ENCODE measurements at places on chromosomes 5 and 9. TPM values are rescaled to one million over a fixed set of nuclear protein-coding genes. Genes with fewer than 3 reads are reported as not detected.

NMUR2 gene
- not detected for total RNA-seq

RAB3C gene
- not detected for total RNA-seq

ERBIN gene
- total RNA-seq = 189 TPM

GRCh38 chr9:114115654-114116125 is 16.6 kb upstream of the KIF12 start:
- H3K4me1 ChIP-seq = peaks cover 19% of the 10 kb centered on the region
- no peaks in the 10 kb centered on the region for H3K36me3 ChIP-seq
- peak; percentile 17 for DNase-seq
- peaks cover 31% of the 10 kb centered on the region for H3K27me3 ChIP-seq
- H3K27ac ChIP-seq = no peak overlapping the region
- H3K4me3 ChIP-seq = no peak overlapping the region

DNA sequence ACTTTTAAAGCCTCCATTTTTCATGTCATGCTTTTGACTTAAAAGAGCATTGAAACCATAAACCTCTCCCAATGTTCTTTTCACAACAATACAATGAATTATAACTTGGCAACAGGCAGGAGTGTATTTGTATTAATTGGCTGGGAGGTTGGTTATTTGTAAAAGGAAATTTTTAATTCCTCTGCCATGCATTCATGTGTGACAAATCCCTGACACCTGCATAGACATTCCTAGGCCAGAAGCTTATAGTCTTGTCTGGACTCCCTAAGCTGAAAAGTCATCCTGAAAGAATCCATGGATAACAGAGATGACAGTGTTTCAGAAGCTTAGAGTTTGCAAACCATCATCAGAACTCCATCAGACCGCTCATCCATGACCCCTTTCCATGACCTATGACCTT is 76.3 kb upstream of the PTGER4 start:
- H3K27ac ChIP-seq = no peak overlapping the region
- H3K4me1 ChIP-seq = peaks cover 10% of the 10 kb centered on the region
- H3K36me3 ChIP-seq = no peaks in the 10 kb centered on the region
- no peak overlapping the region for H3K4me3 ChIP-seq

EQTN gene
- not detected for total RNA-seq

DNA sequence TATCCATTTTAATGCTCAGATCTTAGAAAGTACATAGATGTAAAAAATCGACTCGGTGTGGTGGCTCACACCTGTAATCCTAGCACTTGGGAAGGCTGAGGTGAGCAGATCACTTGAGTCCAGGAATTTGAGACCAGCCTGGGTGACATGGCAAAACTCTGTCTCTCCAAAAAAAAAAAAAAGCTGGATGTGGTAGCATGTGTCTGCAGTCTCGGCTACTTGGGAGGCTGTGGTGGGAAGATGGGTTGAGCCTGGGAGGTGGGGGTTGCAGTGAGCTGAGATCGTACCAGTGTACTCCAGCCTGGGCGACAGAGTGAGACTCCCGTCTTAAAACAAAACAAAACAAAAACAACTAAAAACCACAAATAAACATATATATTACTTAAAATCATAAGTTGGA is 61.4 kb downstream of the RASA1 start:
- H3K36me3 ChIP-seq = peaks cover 29% of the 10 kb centered on the region
- DNase-seq = no peak
- H3K27ac ChIP-seq = no peak overlapping the region
- no peak overlapping the region for H3K4me3 ChIP-seq
- H3K27me3 ChIP-seq = no peaks in the 10 kb centered on the region

LRRTM2 gene
- total RNA-seq = 0.88 TPM

GRCh38 chr5:65612298-65612907 is 11.7 kb downstream of the TRIM23 start:
- H3K27ac ChIP-seq = no peak overlapping the region
- peaks cover 53% of the 10 kb centered on the region for H3K36me3 ChIP-seq
- no peak overlapping the region for H3K4me3 ChIP-seq
- no peaks in the 10 kb centered on the region for H3K4me1 ChIP-seq

NR2F1-AS1 gene
- 15.9 TPM for total RNA-seq

- DNase-seq = peak; percentile 5
- no peaks in the 10 kb centered on the region for H3K27me3 ChIP-seq
These were observed 273.9 kb downstream of the GADD45G start for GRCh38 chr9:89878687-89879086.

GRCh38 chr5:141492168-141492885 is 3.4 kb downstream of the PCDHGC5 start:
- peaks cover 21% of the 10 kb centered on the region for H3K36me3 ChIP-seq
- H3K4me3 ChIP-seq = no peak overlapping the region
- H3K4me1 ChIP-seq = peaks cover 44% of the 10 kb centered on the region
- no peak for DNase-seq
- no peak overlapping the region for H3K27ac ChIP-seq

EXOSC3 gene
- 39.8 TPM for total RNA-seq

- no peak overlapping the region for H3K4me3 ChIP-seq
- no peaks in the 10 kb centered on the region for H3K27me3 ChIP-seq
- no peak overlapping the region for H3K27ac ChIP-seq
- H3K36me3 ChIP-seq = no peaks in the 10 kb centered on the region
These were observed 2.5 kb downstream of the TMEM252 start for GRCh38 chr9:68538200-68538599.

GRCh38 chr9:108077556-108077955 is 588.0 kb upstream of the KLF4 start:
- H3K4me1 ChIP-seq = no peaks in the 10 kb centered on the region
- no peak overlapping the region for H3K4me3 ChIP-seq
- peaks cover 3% of the 10 kb centered on the region for H3K27me3 ChIP-seq
- DNase-seq = no peak
- H3K27ac ChIP-seq = no peak overlapping the region

GRCh38 chr5:124438903-124439281 is 307.5 kb downstream of the ZNF608 start:
- H3K27me3 ChIP-seq = no peaks in the 10 kb centered on the region
- no peak for DNase-seq
- H3K36me3 ChIP-seq = no peaks in the 10 kb centered on the region
- no peaks in the 10 kb centered on the region for H3K4me1 ChIP-seq

DNA sequence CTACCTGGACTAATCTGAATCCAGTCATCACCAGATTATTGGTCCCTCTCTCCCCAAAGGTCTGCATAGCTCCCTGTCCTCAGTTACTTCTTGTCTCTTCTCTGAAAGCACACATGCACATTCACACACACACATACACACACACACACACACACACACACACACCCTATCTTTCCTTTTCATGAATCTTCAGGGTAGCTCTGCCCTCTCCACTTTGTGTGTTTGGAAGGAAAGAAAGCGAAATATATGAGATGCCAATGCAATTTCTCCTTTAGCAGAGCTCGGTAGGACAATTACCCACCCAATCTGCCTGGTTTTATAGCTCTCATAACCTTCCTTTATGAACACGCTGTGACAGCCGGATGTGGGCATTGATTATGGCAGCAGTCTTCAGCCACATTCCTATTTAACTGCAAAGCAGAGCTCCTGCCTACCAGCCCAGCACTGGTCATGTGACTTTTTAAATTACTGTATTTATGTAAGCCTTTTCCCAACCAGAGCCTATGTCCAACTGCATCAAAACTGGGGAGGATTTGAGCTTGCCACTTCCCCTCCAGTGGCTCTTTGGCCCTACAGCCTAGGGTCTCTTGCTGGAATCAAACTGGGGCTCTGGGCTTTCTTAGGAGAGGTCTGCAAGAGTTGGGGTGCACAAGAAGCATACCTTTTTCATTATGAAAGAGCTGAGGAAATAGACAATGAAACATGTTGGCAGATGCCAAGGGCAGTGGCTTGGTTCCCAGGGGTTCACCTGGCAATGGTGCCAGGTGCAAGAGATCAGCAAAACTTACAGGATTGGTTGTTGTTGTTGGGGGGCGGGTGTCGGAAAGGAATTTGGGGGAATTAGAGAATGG is 20.8 kb upstream of the MATR3 start:
- DNase-seq = peak; percentile 81
- H3K27me3 ChIP-seq = no peaks in the 10 kb centered on the region
- H3K4me3 ChIP-seq = peak overlapping the region; percentile 84
- H3K4me1 ChIP-seq = peaks cover 53% of the 10 kb centered on the region
- peaks cover 18% of the 10 kb centered on the region for H3K36me3 ChIP-seq
- H3K27ac ChIP-seq = peak overlapping the region; percentile 92

DNA sequence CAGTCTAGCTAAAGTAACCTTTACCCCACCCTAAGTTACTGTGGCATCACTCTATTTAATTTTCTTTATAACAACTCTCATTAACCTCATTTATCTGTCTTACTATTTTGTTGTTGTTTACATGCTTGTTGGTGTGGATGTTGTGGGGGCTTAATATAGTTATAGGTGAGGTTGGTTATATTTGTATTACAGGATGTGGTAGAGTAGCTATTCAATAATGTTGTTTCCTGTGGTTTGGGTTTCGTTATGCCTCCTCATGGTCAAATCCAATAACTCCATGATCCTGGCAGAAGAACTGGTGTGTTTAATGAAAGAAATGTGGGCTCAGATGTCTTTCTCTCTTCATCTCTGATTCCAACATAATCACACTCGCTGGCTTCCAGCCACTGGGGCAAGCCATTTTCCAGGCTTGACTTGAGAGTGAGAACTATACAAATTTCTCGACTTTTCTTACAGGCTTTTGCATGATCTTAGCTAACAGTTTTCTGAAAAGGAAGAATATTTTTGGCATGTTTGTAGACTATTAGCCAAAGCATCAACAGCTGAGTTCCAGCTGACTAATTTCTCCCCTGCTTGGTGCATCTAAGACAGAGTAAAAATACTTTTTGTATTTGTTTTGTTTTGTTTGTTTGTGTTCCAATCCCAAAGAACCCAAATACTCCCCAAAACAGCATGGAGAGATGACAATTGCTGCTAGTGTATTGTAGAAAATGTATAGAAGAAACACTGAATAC is 303.7 kb upstream of the PAPPA start:
- H3K27me3 ChIP-seq = peaks cover 2% of the 10 kb centered on the region
- H3K27ac ChIP-seq = no peak overlapping the region
- peaks cover 8% of the 10 kb centered on the region for H3K4me1 ChIP-seq
- peak; percentile 10 for DNase-seq
- H3K36me3 ChIP-seq = no peaks in the 10 kb centered on the region

PCDHA9 gene
- 0.29 TPM for total RNA-seq

C9orf43 gene
- 0.36 TPM for total RNA-seq

DNA sequence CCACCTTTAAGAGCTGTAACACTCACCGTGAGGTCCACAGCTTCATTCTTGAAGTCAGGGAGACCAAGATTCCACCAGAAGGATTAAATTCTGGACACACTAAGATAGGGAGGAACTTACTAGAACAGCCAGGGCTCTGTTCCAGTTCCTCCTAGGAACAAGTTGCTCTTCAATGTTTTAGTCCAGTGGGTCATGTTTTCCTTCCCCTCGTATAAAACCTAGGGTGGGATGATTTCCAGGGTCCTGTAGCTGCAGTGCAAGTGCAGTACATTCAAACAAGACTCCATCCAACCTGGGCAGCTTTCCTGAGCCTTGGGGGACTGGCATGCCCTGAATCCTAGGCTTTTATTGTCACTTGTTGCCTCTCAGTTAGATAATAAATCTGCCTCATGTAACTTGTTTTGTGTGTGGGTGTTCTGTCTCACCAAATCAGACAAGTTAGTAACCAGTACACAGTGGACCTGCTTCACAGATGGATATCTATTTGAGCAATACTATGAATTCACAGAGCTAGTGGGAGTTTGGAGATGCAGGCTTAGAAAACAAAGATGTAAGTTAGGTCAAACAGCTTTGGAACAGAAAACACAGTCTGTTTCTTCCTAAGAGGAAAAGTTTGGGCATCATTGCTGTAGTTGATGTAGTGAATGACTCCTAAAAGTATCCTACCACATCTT is 405.6 kb downstream of the GABRG2 start:
- H3K4me1 ChIP-seq = no peaks in the 10 kb centered on the region
- H3K36me3 ChIP-seq = no peaks in the 10 kb centered on the region
- no peak overlapping the region for H3K4me3 ChIP-seq
- H3K27me3 ChIP-seq = no peaks in the 10 kb centered on the region
- no peak overlapping the region for H3K27ac ChIP-seq
- DNase-seq = no peak

VCAN gene
- 543 TPM for total RNA-seq

DNA sequence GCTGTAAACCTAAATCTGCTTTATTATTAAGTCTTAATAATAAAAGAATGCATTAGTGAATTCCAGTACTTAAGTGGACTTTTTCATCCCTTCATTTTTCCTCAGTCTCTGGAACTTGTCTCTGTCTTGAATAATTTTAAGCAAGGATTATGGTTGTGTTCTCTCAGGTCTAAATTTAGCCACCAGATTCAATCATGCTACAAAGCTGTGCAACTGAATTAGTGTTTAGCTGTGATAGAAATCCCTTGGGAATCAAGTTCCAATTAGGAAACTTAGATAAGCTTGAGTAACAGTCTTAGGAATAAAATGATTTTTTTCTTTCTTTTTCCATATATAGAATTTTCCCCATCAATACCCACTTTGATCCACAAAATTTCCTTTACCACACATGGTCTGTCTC is 104.3 kb downstream of the PLPPR1 start:
- no peak overlapping the region for H3K4me3 ChIP-seq
- H3K4me1 ChIP-seq = no peaks in the 10 kb centered on the region

SLC38A9 gene
- 50.1 TPM for total RNA-seq

DNA sequence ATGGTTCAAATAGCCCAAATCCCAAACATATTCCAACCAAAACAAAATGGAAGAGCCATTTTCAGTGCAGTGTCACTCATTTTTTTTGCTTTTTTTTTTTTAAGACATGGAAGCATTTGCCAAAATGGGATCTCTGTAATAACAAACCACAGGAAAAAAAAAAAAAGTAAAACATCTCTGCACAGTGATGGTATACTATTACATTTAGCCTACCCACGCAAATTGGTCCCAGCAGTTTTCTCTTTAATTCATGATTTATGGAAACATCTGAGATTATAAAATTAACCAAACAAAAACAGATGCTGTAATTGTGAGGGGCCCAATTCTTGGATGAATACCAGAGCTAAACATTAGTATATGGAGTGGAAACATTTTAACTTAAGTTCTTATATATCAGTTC is 566.6 kb downstream of the ZNF608 start:
- peaks cover 3% of the 10 kb centered on the region for H3K4me1 ChIP-seq
- H3K27ac ChIP-seq = no peak overlapping the region
- no peaks in the 10 kb centered on the region for H3K27me3 ChIP-seq
- H3K4me3 ChIP-seq = no peak overlapping the region
- DNase-seq = no peak

OR1J2 gene
- 0.29 TPM for total RNA-seq

DNA sequence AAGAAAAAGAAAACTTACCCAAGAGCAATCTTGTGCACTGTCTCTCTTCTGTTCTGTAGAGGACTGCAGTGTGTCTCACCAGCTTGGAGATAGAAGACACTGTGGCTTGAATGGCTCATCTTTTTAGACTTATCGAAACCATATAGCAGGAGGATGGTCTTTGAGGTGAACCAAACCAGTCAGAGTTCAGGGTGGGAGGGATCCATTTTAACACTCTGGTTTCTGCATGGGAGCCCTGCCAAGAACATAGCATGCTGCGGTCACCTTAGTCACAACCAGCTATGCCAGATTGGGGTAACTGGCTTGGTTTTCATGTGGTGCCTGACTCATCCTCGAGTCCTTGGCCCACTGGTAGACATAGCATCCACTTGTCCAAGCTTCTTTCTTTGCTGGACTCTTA is 135.1 kb downstream of the PAPPA start:
- H3K36me3 ChIP-seq = no peaks in the 10 kb centered on the region
- no peaks in the 10 kb centered on the region for H3K27me3 ChIP-seq
- H3K4me1 ChIP-seq = peaks cover 26% of the 10 kb centered on the region
- peak overlapping the region; percentile 29 for H3K4me3 ChIP-seq
- H3K27ac ChIP-seq = peak overlapping the region; percentile 58

Data from osteoblast (primary cell).